Activated CD4-positive, alpha-beta T cell treated with anti-CD3 and anti-CD28 coated beads for 36 hours (primary cell): ENCODE measurements at places on chromosomes 12 and 14. TPM values are rescaled to one million over a fixed set of nuclear protein-coding genes. Genes with fewer than 3 reads are reported as not detected.

- H3K27ac ChIP-seq = no peak overlapping the region
- H3K36me3 ChIP-seq = no peaks in the 10 kb centered on the region
- H3K4me3 ChIP-seq = no peak overlapping the region
- DNase-seq = no peak
- no peaks in the 10 kb centered on the region for H3K4me1 ChIP-seq
- H3K27me3 ChIP-seq = peaks cover 2% of the 10 kb centered on the region
Observed at GRCh38 chr14:66139432-66139831, 346.7 kb upstream of the CCDC196 start.

The IAPP gene
- not detected for total RNA-seq

DNA sequence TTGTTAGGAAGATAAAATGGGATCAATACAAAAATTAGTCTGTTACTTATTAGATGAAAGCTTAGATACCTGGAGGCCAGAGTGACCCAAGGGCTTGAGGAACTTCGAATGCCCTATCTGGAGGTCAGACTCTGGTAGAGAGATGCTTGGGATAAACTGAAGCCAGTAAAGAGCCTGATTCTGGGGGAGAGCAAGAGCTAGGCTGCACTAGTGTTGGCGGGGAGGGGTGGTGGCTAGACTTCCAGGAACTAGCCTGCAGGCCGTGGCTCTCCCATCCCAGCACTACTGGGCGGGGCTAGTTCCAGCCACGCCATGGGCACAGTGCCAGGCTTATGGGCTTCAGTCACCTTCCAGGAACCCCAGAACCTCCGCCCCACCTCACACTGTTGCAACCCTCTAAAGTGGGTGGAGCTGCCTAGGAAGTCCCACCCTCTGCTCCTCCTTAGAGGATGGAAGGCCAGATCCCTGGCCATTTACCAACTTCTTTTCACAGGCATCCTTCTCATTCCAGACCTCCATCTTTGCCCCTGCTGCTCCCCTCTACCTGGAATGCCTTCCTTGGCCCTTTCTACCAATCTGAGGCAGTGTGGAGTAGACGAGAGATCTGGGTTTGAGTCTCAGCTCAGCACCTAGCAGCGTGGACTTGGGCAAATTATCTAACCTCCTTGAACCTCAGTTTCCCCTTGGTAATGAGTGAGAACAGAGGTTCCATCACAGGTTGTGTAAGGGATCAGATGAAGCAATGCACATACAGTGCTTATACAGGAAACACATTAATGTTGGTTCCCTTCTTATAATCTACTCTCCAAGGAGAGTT lies 6.3 kb upstream of the NFE2 start:
- H3K4me3 ChIP-seq = no peak overlapping the region
- peaks cover 6% of the 10 kb centered on the region for H3K4me1 ChIP-seq
- H3K27ac ChIP-seq = no peak overlapping the region
- H3K36me3 ChIP-seq = no peaks in the 10 kb centered on the region
- peak; percentile 53 for DNase-seq

The TIGAR gene
- total RNA-seq = 8.4 TPM

GRCh38 chr14:75283833-75284563 lies 5.4 kb downstream of the FOS start:
- peaks cover 33% of the 10 kb centered on the region for H3K36me3 ChIP-seq
- H3K27ac ChIP-seq = no peak overlapping the region
- peaks cover 2% of the 10 kb centered on the region for H3K27me3 ChIP-seq
- H3K4me3 ChIP-seq = no peak overlapping the region
- no peak for DNase-seq
- H3K4me1 ChIP-seq = peaks cover 17% of the 10 kb centered on the region

DNA sequence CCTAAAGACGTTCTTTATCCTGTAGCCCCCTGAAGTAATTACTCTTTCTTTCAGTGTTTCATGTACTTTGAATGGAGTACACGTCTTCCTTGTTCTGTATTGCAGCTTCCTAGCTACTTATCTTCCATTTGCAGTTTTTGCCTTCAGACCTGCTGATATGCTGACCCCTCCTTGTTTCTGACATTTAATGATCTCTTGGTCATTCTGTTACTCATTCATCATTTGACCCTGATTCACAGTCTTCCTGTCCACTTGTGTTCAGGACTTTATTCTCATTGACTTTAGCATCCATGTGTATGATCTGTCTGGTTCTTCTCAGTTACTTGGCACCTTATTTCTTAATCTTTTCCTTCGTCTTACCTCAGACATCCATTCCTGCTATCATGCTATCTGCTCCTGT lies 22.2 kb downstream of the CPSF2 start:
- no peak overlapping the region for H3K4me3 ChIP-seq
- peaks cover 49% of the 10 kb centered on the region for H3K36me3 ChIP-seq
- H3K27ac ChIP-seq = no peak overlapping the region
- peaks cover 13% of the 10 kb centered on the region for H3K4me1 ChIP-seq
- no peaks in the 10 kb centered on the region for H3K27me3 ChIP-seq
- DNase-seq = no peak

DNA sequence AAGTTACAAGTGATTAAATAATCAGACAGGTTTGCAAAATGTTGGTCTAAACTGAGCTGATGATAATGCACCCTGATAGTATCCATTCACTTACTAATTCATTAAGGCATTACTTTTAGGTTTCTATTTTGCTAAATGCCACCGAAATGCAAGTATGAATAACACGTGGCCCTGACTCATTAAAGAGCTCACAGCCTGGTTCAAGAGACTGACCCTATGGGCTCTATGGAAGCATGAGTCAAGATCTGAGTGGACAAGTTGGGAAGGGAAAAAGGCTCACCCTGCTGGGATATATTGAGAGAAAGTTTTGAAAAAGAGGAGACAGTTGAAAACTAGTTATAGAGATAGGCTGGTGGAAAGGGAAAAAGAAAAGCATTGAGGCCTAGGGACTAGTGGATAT lies 14.8 kb upstream of the LRRC9 start:
- peaks cover 19% of the 10 kb centered on the region for H3K27me3 ChIP-seq
- H3K4me3 ChIP-seq = no peak overlapping the region
- DNase-seq = no peak
- no peaks in the 10 kb centered on the region for H3K36me3 ChIP-seq
- no peak overlapping the region for H3K27ac ChIP-seq

The SLC38A4 gene
- total RNA-seq = not detected

GRCh38 chr12:89977405-89978085 lies 268.9 kb upstream of the ATP2B1 start:
- H3K36me3 ChIP-seq = no peaks in the 10 kb centered on the region
- no peak overlapping the region for H3K27ac ChIP-seq
- H3K27me3 ChIP-seq = no peaks in the 10 kb centered on the region
- peaks cover 3% of the 10 kb centered on the region for H3K4me1 ChIP-seq
- H3K4me3 ChIP-seq = no peak overlapping the region

- no peak overlapping the region for H3K4me3 ChIP-seq
- DNase-seq = no peak
- no peaks in the 10 kb centered on the region for H3K36me3 ChIP-seq
- no peak overlapping the region for H3K27ac ChIP-seq
Observed at GRCh38 chr14:74593241-74593953, 18.6 kb downstream of the LTBP2 start.

- no peak overlapping the region for H3K4me3 ChIP-seq
- H3K27me3 ChIP-seq = no peaks in the 10 kb centered on the region
- peaks cover 2% of the 10 kb centered on the region for H3K4me1 ChIP-seq
- no peaks in the 10 kb centered on the region for H3K36me3 ChIP-seq
- no peak for DNase-seq
- no peak overlapping the region for H3K27ac ChIP-seq
Observed at GRCh38 chr12:105418229-105418628, 87.7 kb downstream of the C12orf75 start.

DNA sequence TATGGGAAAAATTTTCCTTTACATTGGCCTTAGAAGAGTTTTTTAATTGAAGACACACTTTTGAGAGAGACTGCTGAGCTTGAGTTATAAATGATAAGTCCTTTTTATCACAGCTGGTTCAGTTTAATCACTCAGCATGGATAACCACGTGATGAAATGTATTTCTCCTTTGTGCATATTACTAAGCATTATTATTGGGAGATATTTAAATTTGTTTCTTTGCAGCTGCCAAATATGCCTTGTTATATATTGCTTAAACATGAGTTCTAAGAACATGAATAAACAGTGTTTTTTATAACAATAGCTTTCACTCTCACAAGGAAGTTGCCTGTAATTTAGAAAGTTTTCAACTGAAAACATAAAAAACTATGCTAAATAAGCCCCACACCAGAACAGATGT lies 293.5 kb upstream of the LRFN5 start:
- no peaks in the 10 kb centered on the region for H3K27me3 ChIP-seq
- no peak overlapping the region for H3K4me3 ChIP-seq
- no peaks in the 10 kb centered on the region for H3K36me3 ChIP-seq
- H3K27ac ChIP-seq = no peak overlapping the region
- H3K4me1 ChIP-seq = no peaks in the 10 kb centered on the region
- DNase-seq = no peak

DNA sequence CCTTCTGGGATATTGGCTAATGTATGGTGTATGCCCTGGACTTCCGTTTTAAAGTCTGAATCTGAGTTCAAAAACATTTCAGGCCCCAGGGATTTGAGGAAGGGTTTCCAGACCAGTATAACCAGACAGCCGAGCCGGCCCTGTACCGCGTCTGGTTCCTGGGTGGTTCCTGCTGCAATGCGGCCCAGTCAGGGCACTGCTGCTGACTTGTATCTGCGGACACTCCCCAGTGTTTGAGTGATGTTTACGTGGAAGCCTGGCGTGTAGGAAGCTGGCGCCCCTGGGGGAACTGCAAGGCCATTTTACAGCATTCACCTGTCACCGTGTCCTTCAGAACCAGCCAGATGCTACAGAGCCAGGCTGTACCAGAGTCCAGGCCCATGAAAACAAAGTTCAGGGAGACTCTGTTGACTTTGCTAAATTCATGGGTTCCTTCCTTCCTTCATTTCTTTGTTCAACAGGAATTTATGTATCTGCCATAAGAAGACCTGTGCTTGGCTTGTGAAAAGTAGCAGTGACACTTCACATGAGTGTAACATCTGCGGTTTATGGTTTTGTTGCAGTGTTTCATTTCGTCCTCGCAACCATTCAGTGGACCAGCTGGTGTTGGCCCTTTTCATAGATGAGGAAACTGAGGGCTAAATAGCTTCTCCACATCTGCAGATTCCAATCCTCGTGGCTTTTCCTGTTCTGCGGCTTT lies 16.8 kb downstream of the EML1 start:
- H3K27me3 ChIP-seq = peaks cover 21% of the 10 kb centered on the region
- no peak overlapping the region for H3K27ac ChIP-seq
- no peak for DNase-seq
- H3K4me1 ChIP-seq = no peaks in the 10 kb centered on the region

DNA sequence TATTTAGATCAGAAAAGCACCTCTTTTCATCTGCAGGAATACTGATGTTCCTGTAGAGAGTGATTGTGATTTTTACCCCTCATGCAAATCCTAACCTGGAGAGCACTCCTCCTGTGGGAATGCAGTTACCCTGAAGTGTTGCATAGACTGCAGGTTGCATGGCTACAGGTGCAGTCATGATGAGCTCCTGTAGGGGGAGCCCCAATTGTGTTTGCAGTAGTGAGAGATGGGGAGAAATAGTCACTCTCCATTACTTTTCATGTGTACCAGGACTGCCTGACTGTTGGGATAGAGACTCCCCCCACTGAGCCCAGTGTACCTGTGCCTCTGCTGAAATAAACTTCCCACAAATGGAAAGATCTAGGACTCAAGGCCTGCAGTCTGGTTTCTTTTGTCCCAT lies 1086.5 kb downstream of the SLC6A15 start:
- H3K36me3 ChIP-seq = no peaks in the 10 kb centered on the region
- DNase-seq = peak; percentile 64
- H3K4me3 ChIP-seq = no peak overlapping the region
- no peak overlapping the region for H3K27ac ChIP-seq
- H3K4me1 ChIP-seq = no peaks in the 10 kb centered on the region
- H3K27me3 ChIP-seq = no peaks in the 10 kb centered on the region

The CLMN gene
- total RNA-seq = 1.5 TPM

- H3K4me1 ChIP-seq = no peaks in the 10 kb centered on the region
- H3K36me3 ChIP-seq = no peaks in the 10 kb centered on the region
- no peak overlapping the region for H3K27ac ChIP-seq
- H3K27me3 ChIP-seq = no peaks in the 10 kb centered on the region
- no peak overlapping the region for H3K4me3 ChIP-seq
Observed at GRCh38 chr12:116401565-116401964, 124.1 kb upstream of the MED13L start.

GRCh38 chr14:37565550-37565949 lies 29.5 kb downstream of the FOXA1 start:
- H3K27me3 ChIP-seq = no peaks in the 10 kb centered on the region
- H3K27ac ChIP-seq = no peak overlapping the region
- H3K4me1 ChIP-seq = no peaks in the 10 kb centered on the region
- DNase-seq = no peak
- no peaks in the 10 kb centered on the region for H3K36me3 ChIP-seq
- H3K4me3 ChIP-seq = no peak overlapping the region

The FERMT2 gene
- total RNA-seq = 3.6 TPM

- H3K27ac ChIP-seq = no peak overlapping the region
- H3K4me3 ChIP-seq = no peak overlapping the region
- H3K27me3 ChIP-seq = no peaks in the 10 kb centered on the region
- H3K36me3 ChIP-seq = peaks cover 5% of the 10 kb centered on the region
- peaks cover 33% of the 10 kb centered on the region for H3K4me1 ChIP-seq
Observed at GRCh38 chr12:104602896-104603295, 146.1 kb downstream of the CHST11 start.

The OR11H7 gene
- total RNA-seq = not detected

GRCh38 chr14:75084513-75084912 lies 15.1 kb downstream of the ZC2HC1C start:
- peaks cover 5% of the 10 kb centered on the region for H3K4me1 ChIP-seq
- no peak overlapping the region for H3K4me3 ChIP-seq
- H3K27me3 ChIP-seq = no peaks in the 10 kb centered on the region
- H3K27ac ChIP-seq = no peak overlapping the region
- peaks cover 19% of the 10 kb centered on the region for H3K36me3 ChIP-seq

- DNase-seq = no peak
- no peaks in the 10 kb centered on the region for H3K4me1 ChIP-seq
- H3K27me3 ChIP-seq = peaks cover 2% of the 10 kb centered on the region
Observed at GRCh38 chr14:99721792-99722516, 37.9 kb downstream of the CYP46A1 start.

DNA sequence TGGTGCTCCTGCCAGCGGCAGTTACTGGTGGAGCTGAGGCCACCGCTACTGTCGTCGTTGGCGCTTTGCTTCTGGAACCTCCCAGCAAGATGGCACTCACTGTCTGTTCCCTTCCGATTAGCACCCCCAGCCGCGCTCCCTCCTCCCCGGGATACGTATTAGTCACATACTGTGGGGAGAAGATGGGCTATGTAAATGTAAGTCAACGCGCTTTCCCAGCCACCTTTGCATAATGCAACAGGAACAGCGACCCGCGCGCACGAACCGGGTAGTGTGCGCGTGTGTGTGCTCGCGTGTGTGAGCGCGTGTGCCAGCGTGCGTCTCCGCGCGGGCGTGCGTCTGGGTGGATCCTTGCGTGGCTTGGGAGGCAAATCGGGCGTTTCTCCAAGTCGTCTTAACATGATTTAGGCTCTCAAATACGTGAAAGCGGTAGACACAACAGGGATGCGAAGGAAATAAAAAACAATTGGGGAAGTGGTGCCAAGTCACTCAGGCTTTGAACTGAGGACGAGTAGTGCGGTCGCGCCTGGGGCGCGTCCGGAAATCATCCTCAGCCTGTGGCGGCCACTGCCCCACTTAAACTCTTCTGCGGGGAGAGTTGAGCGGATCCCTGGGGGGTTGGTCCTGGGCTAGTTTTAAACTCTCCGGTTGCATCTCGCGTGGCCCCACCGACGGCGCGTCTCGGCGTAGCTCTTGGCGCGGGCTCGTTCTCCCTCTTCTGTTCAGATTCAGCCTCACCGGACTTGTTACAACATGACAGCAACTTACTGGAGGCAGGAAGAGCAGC lies 1.8 kb downstream of the FLRT2 start:
- peaks cover 65% of the 10 kb centered on the region for H3K27me3 ChIP-seq
- peak; percentile 25 for DNase-seq
- H3K4me3 ChIP-seq = peak overlapping the region; percentile 32
- no peaks in the 10 kb centered on the region for H3K36me3 ChIP-seq
- H3K4me1 ChIP-seq = peaks cover 15% of the 10 kb centered on the region
- H3K27ac ChIP-seq = no peak overlapping the region

The IGFBP6 gene
- 1.3 TPM for total RNA-seq

The PTPRR gene
- not detected for total RNA-seq
